ENCODE measurements at places on chromosomes 12 and 14. TPM values are rescaled to one million over a fixed set of nuclear protein-coding genes. Genes with fewer than 3 reads are reported as not detected.

- no peaks in the 10 kb centered on the region for H3K27me3 ChIP-seq
- no peak overlapping the region for H3K27ac ChIP-seq
- DNase-seq: no peak
- no peaks in the 10 kb centered on the region for H3K4me1 ChIP-seq
- no peaks in the 10 kb centered on the region for H3K36me3 ChIP-seq
Measured at GRCh38 chr12:91567100-91567485, 384.5 kb upstream of the DCN start.

KLRC2 gene
- not detected for total RNA-seq

DNA sequence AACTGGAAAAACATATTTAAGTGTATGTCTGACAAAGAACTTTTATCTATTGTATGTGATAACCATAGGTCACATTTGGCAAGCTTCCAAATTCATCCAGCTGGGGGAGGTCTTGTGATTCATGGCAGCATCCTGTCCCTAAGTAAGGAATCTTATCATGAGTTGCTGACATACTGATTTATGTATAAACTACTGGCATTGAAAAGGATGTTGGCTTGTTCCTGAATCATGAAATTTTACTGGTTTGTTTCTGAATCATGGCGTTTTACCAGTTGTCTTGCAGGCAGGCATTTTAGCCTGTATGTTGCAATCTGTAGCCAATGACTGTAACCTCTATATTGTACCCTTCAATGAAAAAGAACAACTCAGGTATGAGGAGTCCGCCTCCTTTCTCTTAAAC, 244.8 kb downstream of the IPO8 start:
- no peak overlapping the region for H3K27ac ChIP-seq
- no peaks in the 10 kb centered on the region for H3K27me3 ChIP-seq
- no peak overlapping the region for H3K4me3 ChIP-seq
- H3K36me3 ChIP-seq: no peaks in the 10 kb centered on the region
- H3K4me1 ChIP-seq: no peaks in the 10 kb centered on the region

DNA sequence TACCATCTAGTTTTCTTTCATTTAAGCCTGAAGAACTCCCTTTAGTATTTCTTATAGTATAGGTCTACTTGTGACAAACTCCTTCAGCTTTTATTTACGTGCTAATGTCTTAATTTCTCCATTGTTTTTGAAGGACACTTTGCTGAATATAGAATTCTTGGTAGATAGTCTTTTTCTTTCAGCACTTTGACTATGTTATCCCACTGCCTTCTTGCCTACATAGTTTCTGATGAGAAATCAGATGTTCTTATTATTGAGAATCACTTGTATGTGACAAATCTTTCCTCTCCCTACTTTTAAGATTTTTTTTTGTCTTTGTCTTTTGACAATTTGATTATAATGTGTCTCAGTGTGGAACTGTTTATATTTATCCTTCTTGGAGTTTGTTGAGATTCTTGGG, 5.1 kb upstream of the MIS18BP1 start:
- no peak overlapping the region for H3K4me3 ChIP-seq
- H3K27me3 ChIP-seq: no peaks in the 10 kb centered on the region
- DNase-seq: no peak
- no peaks in the 10 kb centered on the region for H3K36me3 ChIP-seq
- H3K4me1 ChIP-seq: no peaks in the 10 kb centered on the region

DNA sequence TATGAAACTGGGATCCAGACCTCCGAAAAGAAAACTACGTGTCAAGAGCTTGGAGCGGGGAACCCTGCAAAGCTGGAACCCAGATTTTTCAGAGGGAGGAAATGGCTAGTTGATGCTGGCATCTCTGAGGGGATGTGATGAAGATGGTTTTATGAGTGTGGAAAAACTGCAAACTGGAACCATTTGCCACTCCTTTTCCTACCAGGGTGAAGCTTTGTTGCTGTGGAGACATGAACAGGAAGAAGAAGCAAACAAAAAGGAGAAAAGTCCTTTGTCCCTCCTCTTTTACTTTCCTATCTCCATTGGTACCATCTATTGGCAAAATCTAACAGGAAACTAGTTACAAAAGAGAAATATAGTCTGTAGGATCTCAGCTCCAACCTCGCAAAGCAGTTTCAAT, 39.2 kb downstream of the CDK17 start:
- H3K27ac ChIP-seq: no peak overlapping the region
- no peaks in the 10 kb centered on the region for H3K4me1 ChIP-seq
- no peaks in the 10 kb centered on the region for H3K27me3 ChIP-seq
- no peak for DNase-seq
- no peaks in the 10 kb centered on the region for H3K36me3 ChIP-seq
